Activated T-cell treated with anti-CD3 and anti-CD28 coated beads, Interleukin-2, amount 50 U/mL, for 4 hours (primary cell): ENCODE measurements at places on chromosomes 1 and 21.

DNA sequence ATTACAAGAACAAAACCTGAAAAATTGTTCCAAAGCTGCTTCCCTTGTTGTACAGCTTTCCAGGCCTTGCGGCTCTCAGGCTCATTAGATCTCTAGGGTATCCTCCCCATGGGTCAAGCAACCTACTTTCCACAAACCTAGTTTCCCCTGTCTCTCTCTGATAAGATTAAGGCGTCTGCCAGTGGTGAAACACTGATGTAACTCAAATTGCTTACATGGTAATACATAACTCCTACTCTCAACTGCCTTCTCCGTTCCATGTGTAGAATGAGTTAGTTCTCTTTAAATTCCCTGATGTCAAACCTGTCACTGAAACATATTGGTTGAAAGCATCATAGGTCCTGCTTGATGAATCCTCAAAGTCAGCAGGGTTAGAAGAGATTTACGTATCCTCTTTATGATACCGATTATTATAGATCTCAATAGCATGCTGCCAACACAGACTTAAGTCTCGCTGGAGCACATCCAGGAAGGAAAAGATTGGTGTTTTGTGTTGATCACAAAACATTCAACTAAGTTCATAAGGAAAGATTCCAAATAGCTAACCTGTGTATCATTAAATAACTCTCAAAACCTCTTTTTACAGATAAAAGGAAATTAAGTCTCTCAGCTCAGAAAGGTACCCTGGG lies 10.6 kb downstream of the PPP1R15B start:
- no peak for DNase-seq

DNA sequence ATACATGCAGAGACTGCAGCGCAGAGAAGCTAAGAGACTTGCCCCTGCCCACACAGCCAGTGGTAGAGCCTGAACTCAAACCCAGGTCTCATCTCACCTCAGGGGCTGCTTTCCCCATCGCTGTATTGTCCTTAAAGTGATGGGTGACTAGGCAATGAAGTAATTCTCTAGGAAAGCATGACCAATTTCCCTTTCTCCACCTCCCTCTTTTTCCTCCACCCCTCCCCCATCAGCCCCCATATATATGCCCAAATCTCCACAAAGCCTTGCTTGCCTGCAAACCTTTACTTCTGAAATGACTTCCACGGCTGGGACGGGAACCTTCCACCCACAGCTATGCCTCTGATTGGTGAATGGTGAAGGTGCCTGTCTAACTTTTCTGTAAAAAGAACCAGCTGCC lies at the start of gene IL24:
Gene IL24, plus strand, starts transcription at position 269 of the 400 bp plus-strand sequence. CDS start 390 bp downstream, outside the sequence.
- DNase-seq = no peak

GRCh38 chr21:39799178-39799577 lies 54.2 kb downstream of the IGSF5 start:
- DNase-seq = no peak

- no peak for DNase-seq
Measured at GRCh38 chr1:155499953-155500639, 62.5 kb downstream of the ASH1L start.

DNA sequence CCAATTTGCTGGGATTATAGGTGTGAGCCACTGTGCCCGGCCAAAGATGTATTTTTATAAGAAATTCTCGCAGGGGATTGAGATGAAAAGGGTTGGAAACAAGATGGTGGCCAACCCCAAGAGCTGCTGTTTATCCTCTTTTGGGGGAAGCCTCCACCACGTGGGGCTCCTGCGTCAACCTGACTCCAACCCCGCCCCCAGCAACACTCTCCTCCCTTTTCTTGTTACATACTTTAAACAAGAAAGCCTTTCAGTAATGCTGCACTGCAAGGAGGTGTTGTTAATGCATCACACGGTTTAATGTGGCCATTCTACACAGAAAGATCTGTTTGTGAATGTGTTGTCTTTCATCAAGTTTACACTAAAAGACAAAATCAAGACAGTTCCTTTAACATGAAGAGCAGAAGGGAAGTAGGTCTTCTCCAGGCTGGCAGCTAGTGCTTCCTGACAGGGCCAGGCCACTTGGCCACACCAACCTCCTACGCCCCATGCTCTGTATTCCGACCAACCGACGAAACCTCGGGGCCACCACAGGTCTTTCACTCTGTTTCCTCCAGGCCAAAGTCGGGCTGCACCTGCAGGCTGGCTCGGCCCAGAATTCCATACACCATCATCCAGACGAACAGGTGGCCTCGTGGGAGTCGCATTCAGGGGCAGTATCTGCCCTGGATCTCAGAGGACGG lies 25.9 kb downstream of the C2CD2 start:
- DNase-seq = no peak

DNA sequence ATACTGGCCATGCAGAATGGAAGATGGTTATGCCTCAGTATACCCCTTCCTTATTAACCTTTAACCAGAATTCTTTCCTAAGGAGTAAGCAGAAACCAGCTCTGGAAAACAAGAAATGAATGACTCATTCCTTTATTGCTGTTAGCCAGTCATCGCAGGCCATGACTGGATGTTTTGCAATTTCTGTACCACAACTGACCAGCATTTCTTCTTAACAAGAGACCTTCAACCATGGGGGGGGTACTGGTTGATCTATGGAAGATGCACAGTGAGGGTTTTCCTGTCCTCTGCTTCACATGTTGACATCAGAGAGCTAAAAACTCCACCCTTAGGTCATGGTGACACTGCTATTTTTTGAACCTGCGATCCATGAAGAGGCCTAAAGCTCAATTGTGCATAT lies 28.0 kb upstream of the RNF2 start:
- no peak for DNase-seq

DNA sequence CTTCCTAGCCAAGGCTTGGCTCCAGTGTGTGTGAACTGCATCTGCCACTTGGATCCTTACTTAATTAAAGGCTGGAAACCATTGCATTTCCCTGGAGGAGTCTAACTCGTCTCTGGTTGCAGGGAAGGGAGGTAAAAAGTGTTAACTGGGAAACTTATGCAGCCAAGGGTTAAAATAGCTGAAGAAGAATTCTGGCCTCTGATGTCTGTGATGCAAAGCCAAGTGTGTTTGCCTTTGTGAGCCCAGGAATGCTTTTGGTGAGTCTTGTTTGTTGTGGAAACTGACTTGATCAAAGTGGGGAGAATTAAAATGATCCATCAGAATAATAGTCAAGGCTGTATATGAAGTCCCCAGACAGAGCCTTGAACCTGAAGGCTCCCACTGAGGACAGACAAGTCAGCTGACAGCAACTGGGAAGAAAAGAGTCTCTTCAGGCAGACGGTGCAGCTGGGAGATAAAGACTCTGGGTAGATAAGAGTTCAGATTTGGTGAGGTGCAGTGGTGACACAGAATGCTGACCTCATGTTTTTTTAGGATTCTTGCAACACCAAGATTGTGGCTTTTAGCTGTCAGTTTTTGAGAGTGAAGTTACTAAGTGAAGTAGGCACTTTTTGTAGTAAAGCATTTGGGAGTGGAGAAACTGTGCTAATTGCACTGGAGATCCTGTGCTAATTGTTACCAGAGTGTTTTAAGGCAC lies 59.5 kb upstream of the WLS start:
- no peak for DNase-seq

DNA sequence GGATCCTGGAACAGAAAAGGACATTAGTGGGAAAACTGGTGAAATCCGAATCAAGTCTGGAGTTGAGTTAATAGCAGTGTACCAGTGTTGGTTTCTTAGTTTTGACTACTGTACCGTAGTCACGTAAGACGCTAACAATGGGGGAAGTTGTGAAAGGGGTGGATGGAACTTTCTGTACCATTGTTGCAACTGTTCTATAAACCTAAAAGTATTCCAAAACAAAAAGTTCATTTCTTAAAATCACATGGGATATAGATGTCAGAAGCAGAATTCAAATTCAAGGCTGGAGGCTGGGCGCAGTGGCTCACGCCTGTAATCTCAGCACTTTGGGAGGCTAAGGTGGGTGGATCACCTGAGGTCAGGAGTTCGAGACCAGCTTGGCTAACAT lies 16.9 kb downstream of the ARHGEF19 start:
- DNase-seq = no peak

- no peak for DNase-seq
Measured at GRCh38 chr1:115771847-115772457, 3.4 kb upstream of the CASQ2 start.

GRCh38 chr1:110829955-110830553 lies 42.9 kb upstream of the CD53 start:
- peak; percentile 7 for DNase-seq

DNA sequence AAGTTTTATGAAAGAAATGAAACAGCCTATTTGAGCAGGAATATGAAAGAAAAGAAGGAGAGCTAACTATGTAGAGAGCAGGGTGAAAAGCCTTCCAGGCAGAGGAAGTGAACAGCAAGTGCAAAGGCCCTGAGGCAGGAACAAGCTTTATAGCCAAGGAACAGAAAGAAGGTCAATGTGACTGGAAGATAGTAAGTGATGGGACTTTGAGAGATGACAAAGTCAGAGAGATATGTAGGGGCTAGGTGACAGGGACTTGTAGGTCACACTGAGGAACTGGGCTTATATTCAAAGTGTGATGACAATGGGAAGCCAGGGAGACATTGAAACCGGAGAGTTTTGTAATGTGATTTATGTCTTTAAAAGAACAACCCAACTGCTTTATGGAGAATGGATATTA lies 18.9 kb downstream of the PRRX1 start:
- no peak for DNase-seq

DNA sequence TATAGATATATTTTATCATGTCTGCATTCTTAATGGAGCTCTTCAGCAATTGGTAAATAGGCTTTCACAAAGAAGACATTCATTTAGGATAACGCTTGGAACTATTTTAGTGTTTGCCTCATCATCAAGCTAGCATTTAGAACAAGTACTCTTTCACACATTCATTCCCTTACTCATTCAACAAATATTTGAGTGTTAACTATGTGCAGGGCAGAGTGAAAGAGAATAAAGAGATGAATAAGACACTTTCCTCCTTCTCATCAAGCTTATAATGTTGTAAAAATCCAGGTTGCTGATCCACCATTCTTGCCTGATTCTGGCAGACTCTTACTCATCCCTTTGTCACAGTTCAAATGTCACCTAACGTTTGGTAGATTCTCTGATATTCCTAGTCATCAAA lies 386.3 kb upstream of the BEND5 start:
- no peak for DNase-seq

DNA sequence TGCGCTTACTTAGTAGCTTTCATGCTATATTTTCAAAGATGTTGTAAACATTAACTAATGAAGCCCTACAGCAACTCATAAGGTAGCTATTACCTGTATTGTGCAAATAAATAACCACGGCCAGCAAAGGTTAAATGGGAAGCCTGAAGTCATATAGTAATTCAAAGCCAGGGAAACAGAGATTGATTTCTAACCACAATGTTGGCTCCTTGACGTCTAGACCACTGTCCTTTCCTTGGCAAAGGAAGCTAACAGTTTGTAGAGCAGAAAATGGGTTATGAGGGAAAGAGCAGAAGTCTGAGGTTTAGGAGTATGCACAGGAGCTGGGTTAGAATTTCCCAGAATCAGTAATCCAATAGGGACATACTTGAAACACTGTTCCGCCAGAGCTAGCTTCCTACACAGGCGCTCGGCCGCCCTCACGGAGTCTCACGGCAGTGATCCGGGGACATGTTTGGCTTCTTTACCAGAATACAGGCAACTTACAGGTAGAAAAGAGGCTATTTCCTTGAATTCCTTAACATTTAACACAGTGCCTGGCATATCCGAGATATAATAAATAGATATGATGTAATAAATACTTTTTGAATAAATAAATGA lies 298.8 kb upstream of the LYPLAL1 start:
- DNase-seq = no peak

DNA sequence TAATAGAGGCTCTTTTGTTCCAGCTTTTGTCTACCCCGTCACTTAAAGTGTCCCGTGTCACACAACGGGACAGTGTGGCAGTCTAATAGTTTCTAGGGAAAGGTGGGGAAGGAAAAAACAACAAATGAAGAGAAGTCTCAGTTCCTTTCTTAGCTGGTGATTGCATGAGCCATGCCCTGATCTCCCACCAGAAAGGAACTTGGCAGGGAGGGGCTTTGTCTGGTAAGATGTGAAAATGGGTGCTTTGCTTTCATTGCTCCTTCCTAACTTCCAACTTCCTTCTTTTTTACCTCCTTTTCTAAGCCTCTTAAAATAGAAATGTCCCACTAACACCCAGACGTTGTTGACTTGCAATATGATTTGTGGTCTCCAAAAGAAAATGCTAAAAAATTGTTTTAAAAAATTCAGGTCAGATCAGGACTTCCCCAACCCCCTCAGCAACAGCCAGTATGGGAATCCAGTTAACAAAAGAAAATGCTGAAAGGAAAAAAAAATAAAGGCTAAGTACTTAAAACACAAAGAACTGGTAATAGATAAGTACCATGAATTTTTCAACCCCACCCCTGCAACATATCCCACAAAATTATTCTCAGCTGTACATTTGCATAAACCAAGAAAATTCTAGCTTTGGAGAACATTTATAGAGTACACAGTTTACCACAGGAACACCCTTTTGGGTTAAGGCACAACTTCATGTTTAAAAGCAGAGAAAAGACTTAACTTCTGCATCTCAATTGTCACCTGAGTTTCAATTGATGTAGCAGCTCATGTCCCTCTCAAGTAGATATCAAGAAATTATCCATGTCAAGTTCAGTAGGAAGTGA lies 106.2 kb downstream of the NIBAN1 start:
- no peak for DNase-seq

DNA sequence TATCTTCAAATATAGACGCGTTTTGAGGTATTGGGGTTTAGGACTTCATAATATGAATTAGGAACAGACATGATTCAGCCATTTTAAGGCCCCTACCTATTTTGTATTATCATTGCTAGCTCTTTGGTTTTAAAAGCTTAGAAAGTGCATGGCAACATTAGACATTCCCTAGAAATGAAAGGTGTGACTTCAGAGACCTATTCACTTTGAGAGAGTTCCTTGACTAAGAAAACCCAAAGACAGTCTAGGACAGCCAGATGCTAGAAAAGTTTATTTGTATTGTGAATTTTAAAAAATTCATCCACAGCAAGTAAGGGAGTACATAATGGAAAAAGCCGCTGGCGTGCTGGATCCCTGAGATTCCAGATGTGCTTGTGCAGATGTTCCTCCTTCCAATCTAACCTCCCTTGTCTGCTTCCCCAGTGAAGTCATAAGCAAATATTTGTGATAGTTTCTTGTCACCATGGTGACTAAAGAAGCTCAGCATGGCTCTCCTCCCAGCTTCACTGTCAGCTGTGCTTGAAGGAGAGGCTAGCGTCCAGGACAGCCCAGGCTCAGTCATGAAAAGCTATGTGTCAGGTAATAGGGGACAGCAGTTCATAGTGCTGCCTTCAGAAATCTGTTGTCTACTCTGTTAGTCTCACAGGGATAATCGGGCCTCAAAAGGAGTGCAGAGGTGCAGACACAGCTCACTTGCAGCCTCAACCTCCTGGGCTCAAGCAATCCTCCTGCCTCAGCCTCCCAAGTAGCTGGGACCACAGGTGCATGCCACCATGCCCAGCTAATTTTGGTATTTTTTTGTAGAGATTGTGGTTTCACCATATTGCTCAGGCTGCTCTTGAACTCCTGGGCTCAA lies 34.8 kb downstream of the KPNA6 start:
- DNase-seq = no peak

GRCh38 chr1:204286831-204287421 lies 72.8 kb downstream of the PLEKHA6 start:
- peak; percentile 9 for DNase-seq
